LHCN-M2 (cell line): ENCODE measurements at places on chromosomes 5 and 9.
A peak's percentile ranks its signal among the peaks of the same experiment; 100 is the strongest.

DNA sequence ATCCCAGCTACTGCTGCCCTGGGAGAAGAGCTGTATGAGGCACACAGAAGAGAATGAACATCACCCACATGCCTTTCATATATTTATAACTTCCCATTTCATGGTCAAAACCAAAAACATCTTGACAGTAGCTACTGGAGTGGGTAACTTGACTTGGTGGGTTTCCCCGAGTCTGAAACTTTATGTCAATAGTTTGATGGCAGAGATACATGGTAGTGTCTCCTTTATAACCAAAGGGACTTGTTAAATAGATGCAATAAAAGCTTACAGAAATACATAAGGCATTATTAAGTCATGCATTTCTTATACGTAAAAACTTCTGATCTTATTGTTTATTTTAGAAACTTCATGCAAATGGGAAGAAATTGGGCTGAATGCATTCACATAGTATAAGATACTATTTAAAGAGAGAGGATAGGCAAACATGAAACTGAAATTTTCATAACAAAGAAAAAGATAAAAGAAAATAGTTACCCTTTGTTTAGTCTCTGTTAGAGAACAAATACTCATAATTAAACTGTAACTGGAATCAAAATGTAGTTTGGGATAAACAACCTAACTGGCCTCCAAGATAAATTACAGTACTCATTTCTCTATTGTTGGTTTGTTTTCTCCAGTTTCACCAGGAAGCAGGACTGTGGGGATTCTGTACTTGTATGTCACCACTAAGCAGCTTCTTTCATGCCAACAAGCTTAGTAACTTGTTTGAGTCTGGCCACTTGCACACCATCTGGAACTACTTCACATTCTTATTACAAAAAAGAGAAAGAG is 459.3 kb upstream of the MEF2C start:
- peak; percentile 84 for DNase-seq

DNA sequence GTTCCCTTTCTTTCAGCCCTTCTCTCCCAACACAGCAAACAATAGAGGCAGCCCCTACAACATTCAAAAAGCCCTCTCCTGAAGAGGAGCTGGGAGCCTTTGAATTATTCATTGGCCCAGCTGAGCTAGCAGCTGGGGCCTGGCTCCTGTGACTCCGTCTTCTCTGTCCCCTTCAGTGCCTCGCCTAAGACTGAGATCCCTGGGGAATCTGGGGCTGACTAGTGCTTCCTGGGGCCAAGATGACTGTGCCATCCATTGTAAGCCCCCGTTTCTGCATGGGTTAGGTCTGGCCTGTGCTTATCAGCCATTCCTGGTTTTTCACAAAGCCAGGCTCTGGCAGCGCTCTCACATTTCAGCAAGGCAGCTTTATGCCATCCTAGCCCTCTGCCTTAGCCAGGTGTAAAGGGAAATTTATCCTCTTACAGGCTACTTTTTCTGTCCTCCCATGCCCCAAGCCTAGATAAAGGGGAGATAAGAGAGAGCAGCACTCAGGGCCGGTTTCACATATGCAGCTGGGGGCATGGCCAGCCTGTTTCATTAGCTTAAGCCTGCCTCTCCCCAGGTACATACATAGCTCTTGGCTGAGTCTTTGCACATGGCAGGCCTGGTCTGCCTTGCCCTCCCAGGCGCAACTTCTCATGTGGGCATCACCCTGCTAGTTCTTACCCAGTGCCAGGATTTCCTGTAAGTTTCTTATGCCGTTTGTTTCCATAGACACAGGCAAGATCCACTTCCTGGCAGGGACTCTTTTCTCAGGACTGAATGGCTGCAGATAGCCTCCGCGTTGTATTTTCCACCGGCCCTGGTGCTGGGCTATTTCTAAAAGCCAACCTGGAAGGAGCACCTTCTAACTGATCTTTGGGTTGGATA is 15.8 kb downstream of the PTPA start:
- no peak for DNase-seq

DNA sequence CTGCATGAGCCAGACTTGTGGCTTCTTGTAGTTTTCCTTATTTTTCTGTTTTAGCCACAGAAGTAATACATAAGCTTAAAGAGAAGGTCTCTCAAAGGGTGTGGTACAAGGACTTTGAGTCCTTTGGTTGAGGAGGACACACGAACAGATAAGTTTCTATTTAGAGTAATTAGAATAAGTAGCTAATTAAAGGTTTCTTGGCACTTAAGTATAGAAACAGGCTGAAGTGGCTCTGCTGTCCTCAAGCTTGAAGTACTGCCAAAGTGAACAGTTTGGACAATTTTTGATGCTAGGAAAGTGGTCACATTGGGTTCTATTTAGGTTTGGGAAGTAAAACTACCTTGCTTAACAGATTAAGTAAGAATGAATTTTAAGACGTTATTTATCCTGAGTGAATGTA is 278.3 kb upstream of the MPDZ start:
- no peak for DNase-seq

DNA sequence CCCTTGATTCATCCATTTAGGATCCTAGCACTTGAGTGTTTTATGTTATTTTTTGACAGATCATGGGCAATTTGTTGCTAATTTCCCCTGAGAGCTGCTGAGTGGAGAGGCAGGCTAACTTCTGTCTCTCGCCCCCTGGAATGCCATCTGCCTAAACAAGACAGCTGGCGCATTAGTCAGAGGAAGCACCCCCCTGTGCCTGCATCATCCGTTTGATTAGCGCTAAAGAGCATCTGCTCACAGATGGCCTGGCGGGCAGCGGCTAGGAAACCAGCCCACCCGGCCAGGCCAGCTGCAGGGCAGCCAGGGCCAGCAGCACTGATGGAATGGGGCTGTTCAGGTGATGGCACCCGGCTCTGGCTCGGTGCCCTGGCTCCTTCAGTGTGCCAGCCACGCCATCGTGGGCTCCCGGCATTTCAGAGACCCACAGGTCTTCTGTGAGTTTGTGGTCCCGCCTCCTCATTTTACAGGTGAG is 22.9 kb upstream of the ASS1 start:
- peak; percentile 99 for DNase-seq

GRCh38 chr5:131296213-131296672 is 32.4 kb downstream of the CDC42SE2 start:
- no peak for DNase-seq

DNA sequence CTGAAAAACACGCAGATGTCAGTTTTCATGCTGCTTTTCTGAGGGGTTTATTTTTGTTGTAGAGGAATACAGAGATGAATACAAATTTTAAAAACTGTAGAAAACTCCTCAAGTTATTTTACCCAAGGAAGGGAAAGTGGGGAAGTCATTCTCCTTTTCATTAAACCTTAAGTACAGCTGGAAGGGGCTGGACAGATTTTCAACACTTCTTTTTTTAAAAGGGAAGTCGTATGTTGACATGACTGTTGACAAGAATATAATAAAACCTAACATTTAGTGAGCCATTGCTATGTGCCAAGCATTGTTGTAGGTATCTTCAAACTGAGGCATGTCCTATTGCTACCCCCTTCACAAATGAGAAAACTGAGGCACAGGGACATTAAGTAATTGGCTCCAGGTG is 235.7 kb upstream of the ELL2 start:
- no peak for DNase-seq

- no peak for DNase-seq
Observed at GRCh38 chr9:132879457-132880323, 992 bp downstream of the SPACA9 start.

- DNase-seq: no peak
Observed at GRCh38 chr5:143213231-143213850, 190.1 kb downstream of the NR3C1 start.

DNA sequence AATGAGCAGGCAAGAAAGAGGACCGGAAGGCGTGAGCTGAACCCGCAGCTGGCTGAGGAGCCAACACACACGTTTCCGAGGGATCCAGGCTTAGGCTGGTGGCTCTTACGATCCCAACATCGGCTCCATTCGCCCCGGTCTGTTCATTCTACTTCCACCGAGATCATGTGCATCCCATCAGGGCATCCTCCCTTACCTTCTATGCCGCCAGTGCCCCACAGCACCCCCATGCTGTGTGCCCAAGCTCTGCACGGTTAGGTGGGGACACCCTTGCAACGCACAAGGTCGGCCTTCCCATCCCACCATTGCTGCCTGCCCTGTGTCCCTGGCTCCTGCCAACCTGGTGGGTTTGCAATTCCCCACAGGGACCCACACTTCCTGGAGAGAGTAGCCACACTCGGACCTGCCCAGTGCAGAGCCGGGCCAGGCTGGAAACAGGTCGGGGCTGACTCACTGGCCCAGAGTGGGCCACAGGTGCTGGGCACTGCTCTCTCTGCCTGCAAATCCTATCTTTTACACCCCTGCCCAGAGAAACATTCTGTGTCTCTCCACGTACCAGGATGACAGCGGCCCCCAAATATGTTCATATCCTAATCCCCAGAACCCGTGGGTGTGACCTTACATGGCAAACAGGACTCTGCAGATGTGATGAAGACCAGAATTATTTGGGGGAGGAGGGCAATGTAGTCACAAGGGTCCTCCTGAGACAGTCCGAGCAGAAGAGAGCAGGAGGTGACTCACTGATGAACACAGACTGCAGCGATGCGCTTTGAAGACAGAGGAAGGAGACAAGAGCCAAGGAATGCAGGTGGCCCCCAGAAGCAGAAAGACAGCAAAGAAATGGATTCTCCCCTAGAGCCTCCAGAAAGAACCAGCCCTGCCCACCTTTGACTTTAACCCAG is 182.2 kb downstream of the AUH start:
- DNase-seq: peak; percentile 65

- DNase-seq: peak; percentile 10
Observed at GRCh38 chr5:164175083-164175482, 669.7 kb downstream of the MAT2B start.

DNA sequence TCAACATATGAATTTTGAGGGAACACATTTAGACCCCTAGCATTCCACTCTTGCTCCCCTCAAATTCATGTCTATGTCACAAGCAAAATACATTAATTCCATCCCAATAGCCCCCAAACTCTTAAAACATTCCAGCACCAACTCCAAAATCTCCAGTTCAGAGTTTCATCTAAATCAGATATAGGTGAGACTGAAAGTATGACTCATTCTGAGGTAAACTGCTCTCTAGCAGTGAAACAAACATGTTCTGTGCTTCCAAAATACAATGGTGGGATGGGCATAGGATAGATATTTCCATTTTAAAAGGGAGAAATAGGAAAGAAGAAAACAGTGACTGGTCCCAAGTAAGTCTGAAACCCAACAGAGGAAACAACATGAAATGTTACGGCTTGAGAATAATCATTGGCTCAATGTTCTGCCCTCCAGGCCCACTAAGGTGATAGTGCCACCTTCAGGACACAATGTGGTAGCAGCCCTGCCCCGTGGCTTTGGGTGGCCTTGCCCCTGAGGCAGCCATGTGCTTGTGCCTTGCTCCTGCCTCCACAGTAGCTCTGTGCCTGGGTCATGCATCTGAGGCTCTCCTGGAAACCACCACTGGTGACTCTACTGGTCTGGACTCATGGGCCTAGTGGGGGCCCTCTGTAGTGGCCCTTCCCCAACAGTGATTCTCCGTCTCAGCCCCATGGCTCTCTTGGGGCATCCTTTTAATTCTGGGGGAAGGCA is 36.4 kb upstream of the IPPK start:
- DNase-seq: peak; percentile 23

GRCh38 chr5:61289669-61290306 is 42.3 kb upstream of the ZSWIM6 start:
- DNase-seq: no peak

GRCh38 chr9:21831841-21832509 is 29.5 kb downstream of the MTAP start:
- DNase-seq: peak; percentile 83

GRCh38 chr9:81819155-81819554 is 109.1 kb upstream of the SPATA31D4 start:
- DNase-seq: peak; percentile 29

GRCh38 chr5:164296603-164297080 is 791.2 kb downstream of the MAT2B start:
- peak; percentile 5 for DNase-seq

GRCh38 chr5:163735069-163735468 is 229.7 kb downstream of the MAT2B start:
- no peak for DNase-seq

GRCh38 chr5:65161655-65162054 is 320.1 kb downstream of the ADAMTS6 start:
- no peak for DNase-seq

- peak; percentile 32 for DNase-seq
Observed at GRCh38 chr5:103119070-103119764, 721 bp downstream of the GIN1 start.

DNA sequence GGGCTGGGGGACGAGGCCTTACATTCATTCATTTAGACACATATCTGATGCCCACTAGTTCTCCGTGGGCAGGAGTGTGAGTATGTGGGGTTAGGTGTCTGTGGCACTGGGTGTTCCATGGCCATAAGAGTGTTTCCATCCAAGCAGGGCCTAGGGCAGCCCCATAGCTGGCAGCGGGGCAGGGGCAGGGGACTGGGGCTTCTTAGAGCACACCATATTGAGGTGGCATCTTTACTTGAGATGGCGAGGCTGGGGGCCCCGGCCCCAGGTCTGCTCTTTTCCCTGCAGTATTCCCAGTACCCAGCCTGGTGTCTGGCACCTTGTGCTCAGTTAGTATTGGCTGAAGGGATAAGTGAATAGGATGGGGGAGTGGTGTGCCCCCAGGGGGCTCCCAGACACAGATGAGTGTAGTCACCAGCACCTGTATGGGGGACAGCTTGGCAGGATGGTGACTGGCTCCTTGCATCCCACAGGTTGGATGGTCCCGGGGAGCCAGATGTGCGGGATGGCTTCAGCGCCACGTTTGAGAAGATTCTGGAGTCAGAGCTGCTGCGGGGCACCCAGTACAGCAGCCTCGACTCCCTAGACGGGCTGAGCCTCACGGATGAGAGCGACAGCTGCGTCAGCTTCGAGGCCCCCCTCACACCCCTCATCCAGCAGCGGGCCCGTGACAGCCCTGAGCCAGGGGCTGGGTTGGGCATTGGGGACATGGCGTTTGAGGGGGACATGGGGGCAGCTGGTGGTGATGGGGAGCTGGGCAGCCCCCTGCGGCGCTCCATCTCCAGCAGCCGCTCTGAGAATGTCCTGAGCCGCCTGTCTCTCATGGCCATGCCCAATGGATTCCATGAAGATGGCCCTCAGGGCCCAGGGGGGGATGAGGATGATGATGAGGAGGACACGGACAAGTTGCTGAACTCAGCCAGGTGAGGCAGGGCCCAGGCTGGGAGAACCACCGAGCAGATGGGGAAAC is 17.5 kb downstream of the PSD2 start:
- no peak for DNase-seq

DNA sequence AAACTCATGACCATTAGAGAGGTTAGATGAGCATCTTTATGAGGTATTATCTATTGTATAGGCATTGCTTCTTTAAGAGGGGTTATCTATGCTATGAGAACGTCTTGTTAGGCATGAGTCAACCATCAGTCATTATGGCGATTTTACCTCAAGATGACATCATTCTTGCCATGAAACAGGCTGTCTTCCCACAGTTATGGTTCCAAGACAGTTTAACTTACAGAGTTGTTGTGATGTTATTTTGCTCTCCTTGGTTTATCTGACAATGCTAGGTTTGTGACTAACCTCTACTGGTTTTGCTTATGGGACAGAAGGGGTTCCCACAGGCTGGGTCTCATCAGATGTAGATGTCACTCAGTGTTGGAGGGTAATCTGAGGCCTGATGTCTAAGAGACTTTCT is 1864.7 kb upstream of the ACO1 start:
- no peak for DNase-seq

- peak; percentile 91 for DNase-seq
Observed at GRCh38 chr9:135641745-135642144, 2.4 kb upstream of the GLT6D1 start.

GRCh38 chr5:21070858-21071257 is 1082.9 kb upstream of the CDH18 start:
- no peak for DNase-seq
